ENCODE measurements at places on chromosomes 3 and 15.

GRCh38 chr3:177464392-177465256 lies 267.3 kb upstream of the TBL1XR1 start:
- DNase-seq, result no peak

DNA sequence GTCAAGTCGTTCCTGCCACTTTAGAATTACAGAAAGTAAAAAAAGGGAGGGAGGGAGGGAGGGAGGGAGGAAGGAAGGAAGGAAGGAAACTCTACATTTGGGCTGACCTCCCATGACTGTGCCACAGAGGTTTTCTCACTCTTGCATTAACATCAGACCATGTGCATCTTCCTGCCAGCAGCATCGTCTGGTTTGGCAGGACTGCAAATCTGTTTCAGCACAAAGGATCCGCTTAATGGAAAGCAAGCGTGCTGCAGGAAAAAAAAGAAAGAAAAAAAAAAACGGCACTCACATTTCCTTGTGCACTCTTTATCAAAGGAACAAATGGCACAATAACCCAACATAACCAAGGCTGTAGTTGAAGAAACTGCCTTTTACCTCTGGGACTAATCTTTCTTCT lies 148.8 kb upstream of the HES1 start:
- no peak for DNase-seq

- no peak for DNase-seq
Observed at GRCh38 chr15:60355148-60355857, 42.5 kb downstream of the ANXA2 start.

- DNase-seq, result no peak
Observed at GRCh38 chr15:45829336-45830153, 194.7 kb downstream of the SQOR start.

DNA sequence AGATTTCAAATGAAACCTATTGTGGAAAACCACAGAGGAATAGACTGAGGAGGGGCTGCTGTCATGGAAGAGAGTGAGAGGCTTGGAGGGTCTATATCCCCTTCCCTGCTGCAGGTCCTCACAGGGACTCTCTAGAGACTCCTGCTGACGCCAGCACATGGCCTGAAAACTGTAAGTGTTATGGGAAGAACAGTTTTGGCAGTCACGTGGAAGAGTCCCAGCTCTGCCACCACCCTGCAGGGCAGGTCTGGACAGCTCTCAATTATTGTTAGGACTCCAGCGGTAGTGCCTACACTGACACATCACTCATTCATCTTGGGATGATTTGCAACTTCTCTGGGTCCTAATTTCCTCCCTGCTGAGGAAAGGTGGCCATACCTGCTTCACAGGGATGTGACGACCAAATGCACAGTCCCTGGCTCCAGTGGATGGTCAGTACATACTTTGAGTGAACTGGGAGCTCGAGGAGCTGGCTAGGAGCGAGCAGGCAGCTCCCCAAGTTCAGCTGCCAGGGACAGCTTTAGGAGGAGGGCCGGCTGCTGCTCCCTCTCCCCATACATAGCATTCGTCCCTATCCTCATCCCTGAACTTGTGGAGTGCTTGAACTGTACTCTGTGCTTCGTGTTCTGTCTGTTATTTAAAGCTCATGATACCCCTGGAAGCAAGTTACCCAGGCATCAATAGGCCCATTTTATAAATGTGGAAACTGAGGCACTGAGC lies 49.2 kb downstream of the CTXND1 start:
- no peak for DNase-seq

DNA sequence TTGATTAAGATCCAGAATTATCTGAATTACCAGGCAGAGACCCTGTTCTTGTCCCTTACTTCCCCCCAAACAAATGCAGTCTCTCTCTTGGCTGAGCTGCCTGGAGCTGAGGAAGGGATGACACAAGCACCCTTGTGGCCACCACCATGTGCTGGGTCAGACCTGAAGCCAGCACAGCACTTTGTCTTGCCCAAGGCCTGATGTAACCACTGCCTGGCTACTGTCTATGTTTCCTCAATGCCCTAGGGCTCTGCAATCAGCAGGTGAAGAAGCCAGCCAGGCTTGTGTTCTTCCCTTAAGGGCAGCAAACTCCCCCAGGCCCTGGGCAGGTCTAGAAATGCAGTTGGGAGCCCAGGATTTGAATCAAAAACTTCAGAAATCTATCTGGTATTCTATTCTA lies 15.8 kb upstream of the CASR start:
- no peak for DNase-seq

DNA sequence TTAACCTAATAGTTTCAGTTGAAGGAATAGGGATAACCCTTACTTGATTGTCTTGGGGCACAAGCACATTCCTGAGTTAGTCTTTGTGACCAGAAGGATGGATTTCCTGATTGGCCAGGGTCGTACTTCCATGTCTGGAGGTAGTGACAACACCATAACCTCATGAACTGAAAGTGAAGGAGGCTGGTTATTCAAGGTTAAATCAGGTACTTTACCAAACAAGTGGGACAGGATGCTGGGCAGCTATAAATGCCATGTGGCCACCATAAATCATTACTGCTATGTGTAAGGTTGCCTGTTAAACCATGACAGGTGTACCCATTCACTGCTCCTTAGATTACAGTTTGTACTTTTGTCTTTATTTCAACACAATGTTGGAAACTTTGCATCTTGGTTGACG lies 128.3 kb upstream of the SAMMSON start:
- DNase-seq, result no peak

- peak; percentile 69 for DNase-seq
Observed at GRCh38 chr3:185280572-185281365, 26.9 kb upstream of the EHHADH start.

GRCh38 chr15:65365229-65365628 lies 12.6 kb downstream of the IGDCC3 start:
- no peak for DNase-seq

GRCh38 chr15:75928680-75929608 lies 25.3 kb downstream of the FBXO22 start:
- peak; percentile 45 for DNase-seq

DNA sequence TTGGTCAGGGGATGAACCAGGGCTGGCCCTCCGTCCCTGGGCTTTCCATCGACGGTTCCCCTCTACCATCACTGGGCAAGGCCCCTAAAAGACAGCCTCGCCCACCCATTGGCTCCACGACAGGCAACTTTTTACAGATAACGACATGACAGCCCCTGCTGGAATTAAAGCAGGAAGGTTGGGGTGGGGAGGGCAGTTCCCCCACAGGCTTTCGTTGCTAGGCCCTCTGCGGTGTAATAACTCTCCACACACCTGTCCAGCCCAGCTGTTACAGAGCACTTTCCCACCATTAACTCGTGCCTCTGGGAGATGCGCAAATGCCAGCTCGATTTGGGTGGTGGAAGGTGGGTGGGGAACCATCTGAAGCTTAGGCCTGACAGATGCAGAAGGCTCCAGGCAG lies 264.2 kb upstream of the TLE3 start:
- no peak for DNase-seq

GRCh38 chr3:74267588-74268184 lies 346.8 kb downstream of the CNTN3 start:
- DNase-seq, result peak; percentile 8

Measured in HCEC 1CT (cell line).